ENCODE measurements at places on chromosomes 11 and 22.

GRCh38 chr11:12725863-12726682 is 51.9 kb downstream of the TEAD1 start:
- DNase-seq: no peak

- DNase-seq: no peak
Measured at GRCh38 chr22:47043835-47044721, 281.6 kb downstream of the TBC1D22A start.

DNA sequence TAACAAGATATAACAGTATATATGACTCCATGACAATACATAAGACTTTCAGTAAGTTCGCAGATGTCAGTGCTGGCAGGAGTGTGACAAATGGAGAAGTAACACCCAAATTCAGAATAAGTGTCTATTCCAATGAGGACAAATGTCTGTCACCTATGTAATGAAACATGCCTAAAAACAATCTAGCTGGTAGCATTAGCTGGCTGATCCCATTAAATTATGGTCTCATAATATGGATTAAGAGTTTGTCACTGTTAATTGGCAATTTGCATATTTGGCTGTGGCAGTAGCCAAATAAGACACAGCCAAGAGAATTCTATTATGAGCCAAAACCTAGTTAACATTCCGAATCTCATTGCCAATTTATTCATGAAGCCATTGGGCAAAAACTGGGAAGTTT is 30.2 kb upstream of the CAVIN3 start:
- no peak for DNase-seq

- no peak for DNase-seq
Measured at GRCh38 chr11:72066855-72067254, 13.5 kb downstream of the NUMA1 start.

GRCh38 chr22:29093501-29094300 is 20.9 kb downstream of the KREMEN1 start:
- DNase-seq: no peak
